ENCODE measurements at places on chromosomes 7 and 10.

DNA sequence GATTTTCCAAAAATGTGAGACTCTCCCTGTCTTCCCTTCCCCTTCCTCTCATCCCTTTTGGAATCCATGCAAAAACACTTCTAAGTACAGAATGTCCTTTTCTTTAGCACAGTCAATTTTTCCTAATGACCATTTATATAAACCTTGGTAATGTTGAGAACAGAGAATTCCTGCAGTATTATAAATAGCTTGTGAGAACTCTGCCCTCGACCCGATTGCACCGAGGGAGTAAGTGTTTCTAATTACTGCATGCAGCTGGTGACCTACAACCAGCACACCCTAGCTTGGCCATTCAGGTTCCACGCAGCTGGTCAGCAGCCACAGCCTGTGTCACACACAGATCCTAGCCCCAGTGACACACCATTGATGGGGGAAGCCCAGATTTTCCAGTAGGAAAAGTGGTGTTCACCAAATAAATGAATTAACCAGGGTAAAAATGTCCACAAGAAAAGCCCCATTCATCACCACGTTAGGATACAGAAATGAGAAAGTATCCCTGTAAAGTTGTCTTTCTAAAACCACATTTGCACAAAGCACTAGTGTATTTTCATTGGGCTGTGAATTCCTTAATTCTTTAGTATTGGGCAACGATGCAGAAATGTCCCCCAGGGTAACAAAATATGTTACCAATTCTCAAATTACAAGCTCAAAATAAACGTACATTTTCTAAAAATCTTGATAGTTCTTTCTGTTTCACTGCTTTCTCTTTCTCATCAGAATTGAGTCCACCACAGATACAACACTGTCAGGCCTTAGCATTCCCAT, 499.0 kb upstream of the KLF6 start:
- DNase-seq = no peak

GRCh38 chr7:96196676-96197075, 125.2 kb downstream of the SLC25A13 start:
- no peak for DNase-seq

DNA sequence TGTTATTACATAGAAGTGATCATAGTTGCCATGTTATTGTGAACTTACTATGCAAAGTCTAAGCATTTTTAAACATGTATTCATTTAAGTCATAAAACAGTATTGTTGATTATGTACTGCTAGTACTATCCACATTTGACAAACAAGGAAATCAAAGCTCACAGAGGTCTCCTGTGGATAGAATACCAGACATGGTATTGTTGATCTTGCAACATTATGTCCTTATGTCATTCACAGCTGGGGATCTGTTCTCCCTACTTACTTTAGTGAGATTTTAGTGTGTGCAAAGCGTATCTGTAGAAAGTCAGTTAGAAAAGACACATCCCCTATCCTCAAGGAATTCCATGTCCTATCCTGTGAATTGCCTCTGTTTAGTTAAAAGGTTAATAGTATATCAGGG, 106.1 kb downstream of the SND1 start:
- no peak for DNase-seq

GRCh38 chr10:84177541-84178141, 4.0 kb downstream of the GPR15LG start:
- no peak for DNase-seq

GRCh38 chr7:81367326-81367931, 402.4 kb downstream of the HGF start:
- DNase-seq = no peak

DNA sequence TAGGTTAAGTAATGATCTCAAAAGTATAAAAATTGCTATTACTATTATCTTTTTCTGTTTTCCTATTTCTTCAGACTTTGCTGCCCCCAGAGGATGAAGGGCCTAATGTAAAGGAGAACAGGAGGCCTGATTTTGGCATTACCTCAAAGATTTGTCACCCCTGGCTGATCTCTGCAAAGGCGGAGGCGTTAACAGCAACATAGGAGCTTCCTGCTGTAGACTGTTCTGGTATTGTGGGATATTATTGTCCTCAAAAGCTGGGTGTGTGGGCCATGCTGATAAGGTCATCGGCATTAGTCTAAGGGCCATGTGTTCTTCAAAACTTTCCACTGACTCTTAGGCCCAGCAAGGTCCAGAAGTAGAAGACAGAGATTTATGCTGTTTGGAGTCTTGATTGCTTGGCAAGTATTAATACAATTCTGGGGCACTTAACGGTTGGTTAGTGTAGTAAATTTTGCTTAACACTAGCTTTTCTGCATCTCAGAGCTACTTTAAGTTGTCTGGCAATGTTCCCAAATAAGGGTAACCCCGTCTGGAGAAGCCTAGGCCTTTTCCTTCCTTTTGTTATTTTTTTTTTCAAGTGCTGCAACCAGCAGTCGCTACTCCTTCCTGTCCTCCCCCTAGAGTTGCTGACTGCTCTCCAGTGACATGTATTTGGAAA, 14.0 kb upstream of the ENTPD1 start:
- no peak for DNase-seq

GRCh38 chr10:43982250-43982649, 333.6 kb upstream of the ZNF32 start:
- DNase-seq = no peak

- peak; percentile 86 for DNase-seq
These were observed 1.2 kb downstream of the TSPAN12 start for GRCh38 chr7:120856621-120857352.

- DNase-seq = no peak
These were observed 21.9 kb downstream of the UBE2D1 start for GRCh38 chr10:58356756-58357155.

DNA sequence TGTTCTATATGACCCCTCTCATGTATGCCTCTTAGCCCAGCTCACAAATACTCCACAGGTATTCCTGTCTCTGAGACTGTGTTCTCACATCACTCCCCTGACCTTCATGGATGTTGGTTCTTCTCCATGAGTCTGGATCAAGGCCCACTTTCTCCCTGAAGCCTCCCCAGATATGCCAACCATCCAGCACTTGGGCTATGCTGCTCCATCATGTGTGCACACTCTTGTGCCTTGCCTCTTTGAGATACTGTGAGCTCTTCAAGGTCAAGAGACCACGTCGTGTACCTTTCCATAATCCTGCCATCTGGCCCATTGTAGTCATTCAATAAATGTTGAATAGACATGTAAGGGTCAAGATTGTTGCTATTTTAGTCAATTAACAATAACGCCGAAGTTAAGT, 30.1 kb upstream of the TM9SF3 start:
- DNase-seq = no peak

DNA sequence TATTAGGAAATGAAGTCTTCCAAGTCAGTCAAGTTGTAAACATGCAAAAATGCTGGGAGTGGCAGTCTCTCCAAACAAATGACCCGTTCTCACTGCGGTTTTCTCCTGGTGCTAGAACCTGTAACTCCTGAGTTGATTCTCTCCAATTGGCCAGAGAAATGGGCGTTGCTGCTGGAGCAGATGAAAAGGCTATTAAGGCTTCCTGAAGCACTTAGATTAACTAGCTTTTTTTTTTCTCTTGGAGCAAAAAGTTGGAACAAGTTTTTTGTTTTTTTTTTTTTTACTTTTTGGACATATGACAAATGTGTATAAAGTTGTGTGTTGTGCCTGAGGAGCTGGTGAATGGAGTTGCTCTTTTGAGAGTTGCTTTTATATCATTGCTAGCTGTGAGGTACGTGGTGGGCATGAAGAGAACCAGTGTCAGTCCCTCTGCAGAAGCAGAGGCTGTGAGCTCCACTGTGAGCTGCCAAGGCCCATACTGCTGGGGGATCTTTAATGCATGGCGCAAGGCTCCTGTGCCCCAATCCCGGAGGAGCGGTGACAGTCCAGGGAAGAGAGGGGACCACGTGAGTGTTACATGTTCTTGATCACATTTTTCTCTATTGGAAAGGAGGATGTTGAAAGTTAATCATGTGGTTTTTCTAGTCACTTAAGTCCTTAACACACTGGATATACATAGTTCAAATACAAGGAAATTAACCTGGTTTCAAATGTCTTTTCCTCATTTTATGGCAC, 393.6 kb upstream of the GALNT17 start:
- no peak for DNase-seq

DNA sequence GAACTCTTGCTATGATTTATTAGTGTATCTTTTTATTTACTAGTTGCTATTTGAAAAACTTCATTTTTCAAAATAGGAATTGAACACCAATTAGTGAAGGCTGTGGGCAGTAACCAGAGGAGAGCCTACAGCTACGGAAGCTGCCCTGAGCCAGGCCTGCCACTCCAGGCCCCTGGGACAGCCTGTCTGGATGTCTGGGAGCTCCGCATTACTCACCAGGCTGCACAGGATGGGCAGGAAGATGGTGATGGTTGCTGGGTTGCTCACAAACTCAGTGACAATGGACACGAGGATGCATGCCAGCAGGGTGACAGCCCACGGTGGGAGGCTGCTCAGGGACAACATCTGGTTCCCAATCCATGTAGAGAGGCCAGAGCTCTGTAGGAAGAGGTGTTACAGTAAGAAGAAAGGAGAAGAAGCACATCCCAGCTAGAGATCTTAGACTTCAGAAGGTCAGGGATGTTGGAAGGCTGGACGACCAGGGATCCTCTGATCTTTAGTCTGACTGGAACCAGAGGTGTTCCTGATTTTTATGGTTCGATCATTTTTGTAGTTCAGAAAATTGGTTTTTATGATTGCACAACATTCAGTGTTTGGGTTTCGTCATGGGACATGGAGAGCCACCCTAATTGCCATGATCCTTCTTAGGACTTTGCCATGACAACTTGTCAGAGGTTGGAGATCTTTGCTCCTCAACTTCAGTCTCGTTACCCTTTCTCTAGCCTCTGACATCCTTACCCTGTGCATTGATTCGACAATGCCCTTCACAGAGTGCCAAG, 23.2 kb downstream of the STMP1 start:
- no peak for DNase-seq

GRCh38 chr7:140989068-140989467, 25.7 kb downstream of the MRPS33 start:
- no peak for DNase-seq

GRCh38 chr10:119778776-119779445, 53.1 kb downstream of the INPP5F start:
- no peak for DNase-seq

DNA sequence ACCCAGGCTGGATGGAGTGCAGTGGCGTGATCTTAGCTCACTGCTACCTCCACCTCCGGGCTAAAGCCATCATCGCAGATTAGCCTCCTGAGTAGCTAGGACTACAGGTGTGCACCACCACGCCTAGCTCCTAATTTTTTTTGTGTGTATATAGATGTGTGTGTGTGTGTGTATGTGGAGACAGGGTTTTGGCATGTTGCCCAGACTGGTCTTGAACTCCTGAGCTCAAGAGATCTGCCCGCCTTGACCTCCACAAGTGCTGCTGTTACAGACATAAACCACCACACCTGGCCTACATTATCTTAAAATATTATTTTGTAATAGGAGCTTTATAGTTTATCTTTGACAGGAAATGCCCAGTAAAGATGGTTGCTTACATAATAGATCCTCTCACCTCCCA, 25.0 kb downstream of the FOXP2 start:
- no peak for DNase-seq

GRCh38 chr10:62464308-62464707, 90.1 kb downstream of the ZNF365 start:
- no peak for DNase-seq

GRCh38 chr7:159211540-159212182, 67.0 kb upstream of the VIPR2 start:
- DNase-seq = no peak

GRCh38 chr10:101629837-101630632, 41.9 kb downstream of the DPCD start:
- peak; percentile 68 for DNase-seq

DNA sequence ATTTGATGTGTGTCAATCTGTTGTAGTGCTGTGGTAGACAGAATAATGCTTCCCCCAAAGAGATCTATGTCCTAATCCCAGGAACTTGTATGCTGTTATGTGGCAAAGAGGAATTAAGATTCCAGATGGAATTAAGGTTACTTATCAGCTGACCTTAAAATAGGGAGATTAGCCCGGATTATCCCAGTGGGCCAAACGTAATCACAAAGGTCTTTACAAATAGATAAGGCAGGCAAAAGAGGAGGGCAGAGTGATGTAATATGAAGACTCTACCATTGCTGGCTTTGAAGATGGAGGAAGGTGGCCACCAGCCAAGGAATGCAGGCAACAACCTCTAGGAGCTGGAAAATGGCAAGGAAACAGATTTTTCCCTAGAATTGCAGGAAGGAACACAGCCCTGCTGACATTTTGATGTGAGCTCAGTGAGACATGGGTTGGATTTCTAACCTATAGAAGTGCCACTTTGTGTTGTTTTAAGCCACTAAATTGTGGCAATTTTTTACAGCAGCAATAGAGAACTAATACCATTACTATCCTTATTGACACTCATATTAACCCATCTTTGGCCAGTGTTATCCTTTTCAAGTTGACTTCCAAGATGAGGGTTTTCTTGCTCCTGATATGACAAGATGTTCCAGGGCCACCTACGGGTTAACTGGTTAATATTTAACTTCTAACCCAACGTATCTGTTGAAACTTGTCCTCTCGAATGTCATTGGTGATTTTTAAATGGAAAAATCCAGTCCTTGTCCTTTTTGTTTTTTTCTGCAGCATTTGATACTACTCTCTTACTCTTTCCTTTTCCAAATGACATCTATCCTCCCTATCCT, 29.3 kb downstream of the CYCS start:
- peak; percentile 40 for DNase-seq

DNA sequence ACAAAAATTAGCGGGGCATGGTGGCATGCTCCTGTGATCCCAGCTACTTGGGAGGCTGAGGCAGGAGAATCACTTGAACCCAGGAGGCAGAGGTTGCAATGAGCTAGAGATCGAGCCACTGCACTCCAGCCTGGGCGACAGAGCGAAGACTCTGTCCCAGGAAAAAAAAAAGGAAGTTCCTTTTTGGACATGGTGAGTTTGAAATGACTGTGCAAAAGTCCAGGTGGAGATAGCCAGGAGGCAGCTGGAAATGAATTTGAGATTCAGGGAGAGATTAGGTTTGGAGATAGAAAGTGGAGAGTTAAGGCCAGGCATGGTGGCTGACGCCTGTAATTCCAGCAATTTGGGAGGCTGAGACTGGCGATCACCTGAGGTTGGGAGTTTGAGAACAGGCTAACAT, 139.1 kb downstream of the MARCHF5 start:
- DNase-seq = no peak

DNA sequence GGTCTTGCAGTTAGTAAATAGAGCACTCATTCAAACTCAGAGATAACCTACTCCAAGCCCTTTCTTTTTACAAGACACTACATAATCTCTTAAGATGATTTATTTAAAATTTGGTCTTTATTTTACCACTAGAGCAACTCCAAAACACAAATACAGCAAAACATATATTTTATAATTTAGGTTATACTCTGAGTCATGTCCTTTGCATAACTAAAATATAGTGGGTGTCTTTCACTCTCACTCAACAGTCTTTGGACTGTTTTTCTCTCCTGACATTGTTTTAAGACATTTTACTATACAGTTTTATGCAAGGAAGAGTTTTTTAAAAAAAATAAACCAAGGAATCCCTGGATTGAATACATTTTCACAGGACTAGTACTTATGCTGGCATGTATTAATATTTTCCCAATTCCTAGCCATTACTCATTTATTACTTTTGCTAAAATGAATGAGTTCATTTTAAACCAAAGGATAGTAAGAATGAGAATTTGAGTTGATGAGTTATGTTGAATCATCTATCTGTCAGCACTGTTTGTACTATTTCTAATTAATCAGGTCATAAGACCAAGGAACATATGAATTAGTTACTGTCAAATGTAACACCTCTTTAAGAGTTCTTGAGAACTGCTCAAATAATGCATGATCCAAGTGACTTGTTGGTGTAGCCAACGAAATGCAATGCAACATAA, 303.1 kb upstream of the FZD1 start:
- no peak for DNase-seq

Measured in neural progenitor cell (in vitro differentiated cells).